ENCODE measurements at places on chromosomes 12 and 14.
A peak's percentile ranks its signal among the peaks of the same experiment; 100 is the strongest.

DNA sequence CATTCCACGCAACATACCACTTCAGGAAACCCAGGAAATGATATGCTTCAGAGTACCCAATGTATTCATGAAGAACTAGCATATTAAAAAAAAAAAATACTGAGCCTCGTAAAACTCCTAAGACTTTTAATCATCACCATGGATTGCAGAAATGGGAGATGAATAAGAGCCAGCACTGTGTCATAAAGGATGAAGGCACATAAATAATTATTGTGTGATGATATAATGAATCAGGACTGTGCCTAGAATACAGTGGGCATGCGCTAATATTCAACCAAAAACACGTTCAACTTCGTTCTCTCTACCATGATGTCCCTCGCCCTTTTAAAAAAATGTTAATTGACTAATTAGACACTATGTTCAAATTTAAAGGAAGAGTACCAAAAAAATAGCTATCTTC, 68.7 kb downstream of the CIT start:
- no peak for DNase-seq

DNA sequence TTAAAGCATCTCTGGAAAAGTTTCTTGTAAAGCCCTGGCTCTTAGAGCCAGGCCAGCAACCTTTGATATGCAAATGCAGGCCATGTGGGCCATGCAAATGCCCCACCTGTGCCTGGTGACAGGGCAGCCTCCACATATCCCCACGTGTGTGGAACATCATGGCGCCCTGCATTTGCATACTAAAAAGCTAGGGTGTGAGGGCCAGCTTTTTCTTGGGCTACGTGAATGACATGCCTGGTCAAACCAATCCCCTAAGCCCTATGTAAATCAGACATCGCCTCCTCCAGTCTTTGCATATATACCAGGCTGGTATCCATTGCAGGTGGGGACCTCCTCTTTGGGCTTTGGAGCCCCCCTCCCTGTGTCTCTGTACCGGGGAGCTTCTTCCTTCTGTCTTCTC, 6.4 kb downstream of the CSRP2 start:
- no peak for DNase-seq

DNA sequence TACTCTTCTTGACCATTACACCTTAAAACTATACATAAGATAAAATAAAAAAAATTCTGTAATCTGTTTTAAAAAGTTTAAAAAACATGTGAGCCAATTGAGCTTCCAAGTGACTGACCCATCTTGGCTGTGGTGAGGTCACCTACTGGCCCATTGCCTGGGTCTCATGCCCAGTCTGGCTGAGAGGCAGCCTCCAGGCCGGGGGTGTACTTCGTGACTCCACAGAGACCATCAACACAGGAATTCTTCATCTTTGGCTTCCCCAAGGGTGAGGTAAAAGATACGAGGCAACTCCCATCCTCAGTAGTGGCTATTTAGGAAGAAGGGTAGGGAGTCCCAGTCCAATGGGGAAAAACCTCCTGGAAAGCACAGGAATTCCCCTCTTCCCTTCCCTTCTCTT, 113.2 kb downstream of the APAF1 start:
- no peak for DNase-seq

DNA sequence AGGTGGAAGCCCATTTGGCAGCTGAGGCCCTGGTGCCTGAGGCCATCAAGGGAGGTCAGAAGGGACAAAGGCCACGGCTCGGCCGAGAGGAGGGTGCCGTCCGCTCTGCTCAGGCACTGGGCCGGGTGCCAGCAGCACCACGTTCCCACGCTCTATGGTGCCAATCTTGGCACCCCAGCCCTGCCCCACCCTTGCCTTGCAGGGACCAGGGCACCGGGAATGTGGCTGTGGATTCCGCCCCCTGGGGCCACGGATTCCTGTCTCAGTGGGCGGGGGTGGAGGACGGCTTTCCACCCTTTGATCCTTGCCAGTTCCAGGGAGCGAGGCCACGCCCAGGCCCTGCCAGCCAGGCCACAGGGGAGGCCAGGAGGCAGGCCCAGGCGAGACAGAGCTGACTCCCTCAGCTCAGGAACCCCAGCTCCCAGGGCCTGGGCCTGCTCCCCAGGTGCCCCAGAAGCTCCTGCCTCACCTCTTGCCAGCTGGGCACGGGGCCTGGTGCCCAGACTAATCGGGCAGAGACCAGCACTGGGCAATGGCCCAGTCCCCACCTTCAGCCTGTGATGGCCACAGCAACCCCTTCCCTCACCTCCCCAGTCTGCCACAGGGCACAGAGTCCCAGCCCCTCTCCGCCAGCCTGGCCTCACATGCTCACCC, 26.4 kb upstream of the GPR132 start:
- no peak for DNase-seq

- DNase-seq = no peak
Measured at GRCh38 chr12:58907391-58907790, 12.9 kb downstream of the LRIG3 start.

GRCh38 chr12:14956024-14956891, 5.1 kb downstream of the ARHGDIB start:
- DNase-seq = peak; percentile 75

GRCh38 chr12:101086490-101087135, 123.4 kb downstream of the SLC5A8 start:
- no peak for DNase-seq

DNA sequence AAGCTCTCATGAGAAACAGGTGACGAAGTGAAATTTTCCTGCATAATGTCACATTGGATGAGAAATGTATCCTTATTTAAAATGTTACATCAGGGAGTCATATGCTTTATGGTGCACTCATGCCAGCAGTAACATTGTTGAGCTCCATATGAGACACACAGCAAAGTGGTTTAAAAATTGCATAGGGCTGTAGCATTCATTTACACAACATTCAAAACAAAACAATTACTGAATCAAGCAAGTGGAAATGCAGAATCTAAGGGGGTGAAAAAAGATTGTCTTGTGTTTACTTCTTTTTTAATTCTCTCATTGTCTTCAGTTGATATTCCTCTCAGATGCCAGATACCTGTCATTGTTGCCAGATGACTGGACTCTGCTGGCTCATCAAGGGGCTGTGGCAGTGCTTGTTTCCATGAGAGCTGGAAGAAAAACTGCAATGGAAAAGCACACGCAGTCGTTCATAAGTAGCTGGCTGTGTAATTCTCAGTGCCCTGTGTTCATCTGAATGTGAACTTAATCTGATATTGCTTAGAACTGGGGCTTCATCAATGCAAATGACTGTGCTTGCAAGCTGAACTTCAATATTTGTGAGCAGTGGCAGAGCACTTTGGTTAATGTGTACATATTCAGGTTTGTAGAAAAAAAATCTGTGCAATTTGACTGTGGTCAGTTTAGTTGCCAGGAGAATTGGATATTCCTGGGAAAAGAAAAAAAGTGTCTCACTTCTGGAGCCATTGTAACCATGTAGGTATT, 305.6 kb downstream of the RAD51B start:
- DNase-seq = no peak

GRCh38 chr14:73888971-73889370, 2.3 kb downstream of the ZNF410 start:
- no peak for DNase-seq

DNA sequence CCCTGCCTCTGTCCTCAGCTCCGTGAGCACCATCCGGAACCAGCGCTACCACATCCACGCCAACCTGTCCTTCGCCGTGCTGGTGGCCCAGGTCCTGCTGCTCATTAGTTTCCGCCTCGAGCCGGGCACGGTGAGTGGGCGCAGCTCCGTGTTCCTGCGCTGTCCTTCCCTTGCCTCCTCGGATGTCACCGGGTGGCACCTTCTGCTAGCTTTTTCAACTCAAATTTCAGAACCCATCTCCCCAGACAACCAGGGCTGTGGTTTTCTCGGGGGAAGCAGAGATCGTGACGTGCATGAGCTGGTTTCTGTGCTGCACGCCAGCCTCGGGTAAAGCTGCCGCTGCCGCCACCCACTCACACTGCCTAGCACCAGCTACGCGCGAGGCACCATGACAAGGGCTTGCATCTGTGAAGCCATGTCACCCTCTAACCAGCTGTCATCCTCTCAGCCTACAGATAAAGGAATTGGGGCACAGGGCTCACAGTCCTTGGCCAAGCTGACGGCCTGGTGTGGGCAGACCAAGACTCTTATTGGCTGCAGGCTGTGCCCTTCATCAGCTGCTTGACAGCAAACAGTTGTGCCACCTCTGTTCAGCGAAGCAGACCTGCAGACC, 152.1 kb downstream of the ADGRD1 start:
- no peak for DNase-seq

GRCh38 chr14:63543826-63544406, 739 bp upstream of the PPP2R5E start:
- no peak for DNase-seq

GRCh38 chr12:8563356-8563755, 22.7 kb upstream of the CLEC4E start:
- DNase-seq = no peak

DNA sequence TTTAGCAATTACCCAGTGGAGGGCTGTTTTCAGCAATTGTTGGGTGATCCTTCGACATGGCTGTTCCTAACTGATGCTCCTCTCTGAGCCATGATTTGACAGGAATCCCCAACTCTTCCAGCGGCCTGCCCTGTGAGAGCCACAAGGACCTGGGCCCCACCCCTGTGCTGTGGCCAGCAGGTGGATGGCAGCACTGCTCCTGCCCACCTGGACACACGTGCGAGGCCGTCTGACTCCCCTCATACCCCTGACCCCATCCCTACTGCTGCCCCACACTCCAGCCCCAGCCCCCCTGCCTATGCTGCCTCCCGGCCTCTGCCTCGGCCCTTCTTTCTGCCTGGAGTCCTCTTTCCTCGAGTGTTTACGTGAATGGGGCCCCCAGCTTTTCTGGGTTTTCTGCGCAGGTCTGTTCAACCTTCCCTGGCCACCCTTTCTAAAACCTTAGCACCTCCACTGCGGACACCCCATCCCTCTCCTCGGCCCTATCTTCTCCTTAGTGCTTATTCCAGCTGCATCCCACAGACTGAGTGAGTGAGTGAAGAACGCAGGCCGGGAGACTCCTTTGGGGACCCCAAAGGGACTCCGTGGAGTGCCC, 111.4 kb downstream of the DICER1 start:
- no peak for DNase-seq

GRCh38 chr12:52390739-52391617, 5.5 kb upstream of the KRT84 start:
- DNase-seq = no peak

GRCh38 chr12:63294327-63294632, 143.3 kb upstream of the AVPR1A start:
- no peak for DNase-seq

Data from CD14-positive monocyte (primary cell).